Kidney tubule cell (primary cell): ENCODE measurements at places on chromosomes 3 and 15.
A peak's percentile ranks its signal among the peaks of the same experiment; 100 is the strongest.

- DNase-seq = no peak
Observed at GRCh38 chr3:139355476-139355875, 11.7 kb downstream of the MRPS22 start.

- DNase-seq = no peak
Observed at GRCh38 chr15:49435174-49435573, 12.1 kb downstream of the FGF7 start.

GRCh38 chr3:90092994-90093393 is 985.6 kb downstream of the EPHA3 start:
- peak; percentile 25 for DNase-seq

DNA sequence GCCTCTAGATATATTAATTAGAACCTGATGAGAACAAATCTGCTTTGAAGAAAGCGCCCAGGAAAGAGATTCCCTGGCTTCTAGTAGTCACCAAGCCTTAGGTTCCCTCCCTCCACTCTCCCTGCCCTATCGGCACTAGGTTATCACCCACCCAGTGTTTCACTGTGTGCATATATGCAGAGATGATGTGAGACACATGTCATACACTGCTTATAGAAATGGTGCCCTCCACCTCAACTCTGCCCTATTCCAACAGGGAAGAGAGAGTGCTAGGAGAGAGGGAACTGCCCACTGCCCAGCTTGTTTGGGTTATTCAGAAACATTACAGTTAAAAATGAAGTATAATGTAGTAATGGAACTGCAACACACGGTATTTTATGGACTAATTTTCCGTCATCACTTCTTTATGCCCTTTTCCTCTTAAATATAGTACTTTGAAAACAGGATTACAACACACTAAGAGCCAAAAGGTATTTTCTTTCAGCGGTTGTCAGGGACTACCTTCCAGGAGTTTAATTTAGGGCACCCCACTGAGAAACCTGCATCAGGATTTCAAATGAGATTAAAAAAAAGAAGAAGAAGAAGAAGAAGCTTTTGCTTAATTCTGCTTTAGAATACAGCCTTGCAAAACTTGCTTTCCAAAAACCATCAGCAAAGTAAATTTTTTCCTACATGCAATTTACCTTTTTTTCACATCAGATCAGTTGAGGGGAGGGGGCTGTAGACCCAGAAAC is 55.3 kb downstream of the MEIS2 start:
- DNase-seq = no peak

DNA sequence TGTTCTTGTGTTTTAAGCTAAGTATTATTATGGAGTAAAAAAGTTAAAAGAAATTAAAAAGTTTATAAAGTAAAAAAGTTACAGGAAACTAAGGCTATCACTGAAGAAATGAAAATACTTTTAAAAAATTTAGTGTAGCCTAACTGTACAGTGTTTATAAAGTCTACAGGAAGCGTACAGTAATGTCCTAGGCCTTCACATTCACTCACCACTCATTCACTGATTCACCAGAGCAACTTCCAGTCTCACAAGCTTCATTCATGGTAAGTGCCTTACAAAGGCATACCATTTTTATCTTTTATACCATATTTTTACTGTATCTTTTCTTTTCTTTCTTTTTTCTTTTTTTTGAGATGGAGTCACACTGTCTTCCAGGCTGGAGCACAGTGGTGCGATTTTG is 40.7 kb upstream of the SCN5A start:
- DNase-seq = no peak

- DNase-seq = peak; percentile 44
Observed at GRCh38 chr3:43389388-43390254, 103.3 kb downstream of the SNRK start.

GRCh38 chr15:57522148-57522547 is 69.6 kb upstream of the MYZAP start:
- DNase-seq = peak; percentile 73

DNA sequence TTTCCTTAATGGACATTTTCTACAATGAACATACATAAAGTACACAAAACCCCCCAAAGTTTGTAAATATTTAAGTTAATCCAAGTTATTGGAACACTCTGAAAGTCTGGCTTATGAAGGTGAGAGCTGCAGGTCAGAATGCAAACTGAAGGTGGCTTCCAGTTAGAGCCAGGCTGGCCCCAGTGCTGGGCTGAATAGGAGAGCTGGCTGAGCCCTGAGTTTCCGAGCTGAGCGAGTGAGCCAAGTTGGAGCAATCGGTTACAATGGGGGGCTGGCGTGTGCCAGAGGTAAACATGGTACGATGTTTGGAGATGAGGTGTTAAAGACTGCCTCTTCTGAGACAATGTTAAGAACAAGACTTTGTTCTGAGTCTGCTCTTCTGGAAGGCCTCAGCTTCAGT is 230.8 kb upstream of the MCTP2 start:
- DNase-seq = no peak

DNA sequence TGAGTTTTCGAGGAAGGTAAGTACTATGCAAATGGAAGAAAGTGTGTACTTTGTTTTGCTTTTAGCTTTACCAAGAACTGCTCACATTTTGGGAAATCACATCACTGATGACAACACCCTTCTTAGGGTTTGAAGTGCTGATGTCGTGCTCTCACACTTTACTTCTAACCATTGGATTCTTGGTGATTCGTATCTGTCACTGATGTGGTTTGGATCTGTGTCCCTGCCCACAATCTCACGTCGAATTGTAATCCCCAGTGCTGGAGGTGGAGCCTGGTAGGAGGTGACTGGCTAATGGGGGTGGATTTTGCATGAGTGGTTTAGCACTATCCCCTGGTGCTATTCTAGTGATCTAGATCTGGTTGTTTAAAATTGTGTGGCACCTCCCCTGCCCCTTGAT is 75.4 kb upstream of the RGMA start:
- peak; percentile 8 for DNase-seq

DNA sequence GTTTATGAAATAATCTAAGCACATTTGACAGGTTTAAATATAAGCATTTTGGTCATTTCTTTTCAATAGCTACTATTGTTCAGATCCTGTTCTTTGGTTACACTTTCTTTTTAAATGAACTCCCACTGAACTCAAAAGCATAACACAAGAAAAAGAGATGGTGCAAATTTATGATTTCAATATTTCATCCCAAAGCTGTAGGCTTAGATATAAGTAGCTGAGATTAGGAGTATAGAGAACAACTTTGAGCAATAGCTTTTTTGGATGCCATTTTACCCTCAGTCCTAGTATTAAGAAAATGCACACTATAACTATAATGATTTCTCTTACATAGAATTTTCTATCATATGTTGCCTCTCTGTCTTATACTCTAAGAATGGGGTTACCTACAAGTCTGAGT is 213.8 kb downstream of the ATP8B4 start:
- DNase-seq = no peak

- DNase-seq = peak; percentile 23
Observed at GRCh38 chr15:24878153-24878552, 76.6 kb upstream of the SNRPN start.

DNA sequence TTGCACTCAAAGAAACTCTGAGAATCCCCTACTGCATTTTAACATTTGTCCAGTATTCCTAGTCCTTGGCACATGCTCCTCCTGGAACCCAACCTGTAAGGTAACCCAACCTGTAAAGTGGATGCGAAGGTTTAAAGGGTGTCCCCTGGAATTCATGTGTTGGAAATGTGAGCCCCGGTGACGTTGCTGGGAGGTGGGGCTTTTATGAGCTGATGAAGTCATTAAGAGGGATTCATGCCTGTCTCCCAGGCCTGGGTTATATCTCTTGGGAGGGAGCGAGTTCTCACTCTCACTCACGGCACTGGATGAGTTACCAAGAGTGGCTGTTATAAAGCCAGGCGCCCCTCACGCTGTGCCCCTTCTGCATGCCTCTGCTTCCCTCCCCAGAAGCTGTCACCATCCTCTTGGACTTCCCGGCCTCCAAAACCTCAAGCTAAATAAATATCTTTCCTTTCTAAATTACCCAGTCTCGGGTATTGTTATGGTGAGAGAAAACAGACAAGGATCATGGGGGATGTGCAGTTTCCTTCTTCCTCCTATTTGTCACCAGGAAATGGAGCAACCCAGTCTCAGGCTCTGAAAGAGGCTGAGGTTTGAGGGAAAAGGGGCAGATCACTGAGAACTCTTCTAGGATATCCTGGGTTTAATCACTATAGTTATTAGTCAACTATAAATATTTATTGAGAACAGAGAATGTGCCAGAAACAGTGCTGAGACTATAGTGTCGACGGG is 7.6 kb downstream of the XXYLT1 start:
- DNase-seq = peak; percentile 9

DNA sequence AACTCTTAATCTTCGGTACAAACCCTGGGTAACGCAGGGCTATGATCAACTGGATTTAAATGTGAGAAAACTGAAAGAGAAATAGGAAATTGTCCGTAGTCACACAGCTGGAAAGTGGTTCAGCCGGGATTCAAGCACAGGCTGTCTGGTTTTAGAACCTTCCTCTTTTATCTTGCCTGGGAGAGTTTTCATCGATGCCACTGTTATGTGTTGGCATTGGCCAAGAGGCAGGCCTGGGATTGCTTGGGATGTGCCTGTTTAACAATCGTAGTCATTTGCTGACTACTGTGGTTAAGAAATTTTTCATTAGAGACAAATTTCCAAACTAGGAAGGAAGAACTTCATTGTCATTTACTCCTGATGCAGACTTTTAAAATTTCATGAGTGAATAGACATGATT is 4.3 kb downstream of the MCTP2 start:
- no peak for DNase-seq

DNA sequence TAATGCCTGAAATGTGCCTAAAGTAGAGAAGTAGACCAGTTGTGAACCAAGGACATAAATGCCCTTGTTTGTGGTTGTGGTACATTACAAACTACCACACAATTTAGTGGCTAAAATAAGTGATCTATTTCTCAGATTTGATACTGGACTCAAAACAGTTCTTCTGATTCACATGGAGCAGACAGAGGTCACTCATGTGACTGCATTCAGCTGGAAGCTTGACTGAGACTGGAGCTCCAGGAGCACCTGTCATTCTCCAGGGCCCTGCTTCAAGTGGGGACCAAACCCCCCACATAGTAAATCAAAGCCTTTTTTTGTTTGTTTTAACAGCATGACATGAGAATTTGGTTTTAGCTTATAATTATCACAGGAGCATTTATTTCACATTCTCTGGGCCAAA is 301.2 kb downstream of the OXSM start:
- DNase-seq = peak; percentile 27

- DNase-seq = no peak
Observed at GRCh38 chr15:57525581-57525980, 66.1 kb upstream of the MYZAP start.

- no peak for DNase-seq
Observed at GRCh38 chr3:184175981-184176376, 1.3 kb downstream of the AP2M1 start.

GRCh38 chr15:94930441-94930840 is 699.1 kb downstream of the MCTP2 start:
- DNase-seq = no peak

GRCh38 chr3:43000387-43000786 is 21.3 kb downstream of the GASK1A start:
- DNase-seq = no peak

DNA sequence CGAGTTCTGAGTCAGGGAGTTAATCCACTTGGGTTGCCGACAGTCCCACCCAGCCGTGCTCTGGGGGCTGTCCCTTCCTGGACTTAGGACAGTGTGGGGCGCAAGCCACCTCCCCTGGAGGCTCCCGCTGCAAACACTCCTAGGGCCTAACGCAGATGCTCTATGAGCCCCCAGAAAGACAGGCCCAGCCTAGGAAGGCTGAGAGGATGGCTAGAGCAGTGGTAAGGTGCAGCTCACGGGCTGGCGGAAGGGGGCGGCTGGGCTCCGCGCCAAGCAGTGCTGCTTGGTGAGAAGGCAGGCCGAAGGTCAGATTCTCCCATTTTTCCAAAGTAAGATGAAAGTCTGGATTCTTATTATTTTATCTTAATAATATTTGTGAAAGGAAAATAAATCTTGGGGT is 84.6 kb upstream of the ALDH1L1 start:
- DNase-seq = no peak

- no peak for DNase-seq
Observed at GRCh38 chr3:27326629-27327545, 42.3 kb downstream of the NEK10 start.

DNA sequence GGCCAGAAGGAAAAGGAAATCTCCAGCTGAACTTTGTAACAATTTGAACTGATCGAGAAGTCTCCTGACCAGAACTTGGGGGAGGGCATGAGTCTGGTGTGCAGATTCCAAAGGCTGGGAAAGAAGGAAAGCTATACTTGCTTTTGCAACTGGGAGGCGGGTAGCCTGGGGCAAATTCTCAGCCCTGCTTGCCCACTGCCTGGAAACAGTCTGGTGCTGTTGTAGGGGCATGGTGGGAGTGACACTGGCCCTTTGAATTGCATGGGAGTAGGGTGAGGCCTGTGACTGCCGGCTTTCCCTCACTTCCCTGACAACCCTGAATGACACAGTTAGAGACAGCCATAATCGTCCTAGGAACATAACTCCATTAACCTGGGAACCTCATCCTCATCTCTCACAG is 114.0 kb upstream of the POU1F1 start:
- DNase-seq = no peak
